T-helper 17 cell (primary cell): ENCODE measurements at places on chromosomes 11 and 22.

- no peak for DNase-seq
These were observed 32.2 kb downstream of the RPL3 start for GRCh38 chr22:39287076-39287725.

DNA sequence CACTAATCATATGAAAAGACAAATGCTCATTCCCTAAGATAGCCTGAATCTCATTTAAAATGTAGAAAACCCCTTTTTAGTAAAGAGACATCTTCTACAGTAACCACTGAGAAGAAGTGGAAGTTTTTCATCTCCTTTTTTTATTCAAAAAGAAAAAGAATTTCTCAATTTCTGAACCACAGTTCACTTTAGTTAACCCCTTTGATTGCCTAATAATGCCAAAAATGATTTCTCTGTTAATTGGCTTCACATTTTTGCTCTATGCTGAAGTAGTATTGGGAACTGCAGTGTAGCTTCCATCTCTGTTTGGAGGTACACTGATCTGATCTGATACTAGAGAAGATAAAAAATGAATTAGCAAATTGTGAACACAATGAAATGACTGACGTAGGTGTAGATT is 58.3 kb downstream of the CD44 start:
- DNase-seq, result no peak

- peak; percentile 41 for DNase-seq
These were observed 16.9 kb upstream of the RAC2 start for GRCh38 chr22:37260901-37261336.

- DNase-seq, result no peak
These were observed 1125.4 kb downstream of the DLG2 start for GRCh38 chr11:84501750-84502149.

GRCh38 chr11:2387266-2387987 is 10.3 kb downstream of the CD81 start:
- no peak for DNase-seq

DNA sequence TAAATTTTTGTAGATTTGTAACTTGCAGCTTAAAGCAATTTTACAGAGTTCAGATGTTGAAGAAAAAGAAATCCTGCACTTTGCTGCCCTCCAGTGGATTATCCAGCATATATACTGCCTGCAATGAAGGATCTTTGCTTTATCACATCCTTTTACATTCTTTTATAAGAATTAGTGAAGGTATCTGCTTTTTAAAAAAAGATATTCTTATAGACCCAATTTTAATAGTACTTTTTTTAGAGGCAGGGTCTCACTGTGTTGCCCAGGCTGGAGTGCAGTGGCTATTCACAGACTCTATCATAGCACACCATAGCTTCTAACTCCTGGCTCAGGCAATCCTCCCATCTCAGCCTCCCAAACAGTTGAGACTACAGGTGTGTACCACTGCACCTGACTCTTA is 60.7 kb downstream of the TTC17 start:
- no peak for DNase-seq

DNA sequence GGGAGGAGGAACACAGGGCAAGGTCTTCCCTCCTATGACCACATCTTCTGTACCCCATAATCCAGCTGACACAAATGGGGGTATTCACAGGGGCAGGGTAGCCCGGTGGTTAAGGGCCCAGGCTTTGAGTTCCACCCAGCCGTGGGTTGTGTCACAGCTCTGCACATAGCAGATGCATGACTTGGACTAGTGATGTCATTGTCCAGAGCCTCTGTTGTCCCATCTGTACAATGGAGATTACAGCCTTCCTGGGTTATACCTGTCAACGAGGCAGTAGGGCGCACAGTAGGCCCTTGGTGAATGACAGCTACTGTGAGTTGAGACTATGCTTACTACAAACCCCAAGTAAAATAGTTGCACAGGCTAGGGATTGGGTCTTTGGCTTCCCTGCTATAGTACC is 99.3 kb upstream of the CRYBB3 start:
- DNase-seq, result no peak

DNA sequence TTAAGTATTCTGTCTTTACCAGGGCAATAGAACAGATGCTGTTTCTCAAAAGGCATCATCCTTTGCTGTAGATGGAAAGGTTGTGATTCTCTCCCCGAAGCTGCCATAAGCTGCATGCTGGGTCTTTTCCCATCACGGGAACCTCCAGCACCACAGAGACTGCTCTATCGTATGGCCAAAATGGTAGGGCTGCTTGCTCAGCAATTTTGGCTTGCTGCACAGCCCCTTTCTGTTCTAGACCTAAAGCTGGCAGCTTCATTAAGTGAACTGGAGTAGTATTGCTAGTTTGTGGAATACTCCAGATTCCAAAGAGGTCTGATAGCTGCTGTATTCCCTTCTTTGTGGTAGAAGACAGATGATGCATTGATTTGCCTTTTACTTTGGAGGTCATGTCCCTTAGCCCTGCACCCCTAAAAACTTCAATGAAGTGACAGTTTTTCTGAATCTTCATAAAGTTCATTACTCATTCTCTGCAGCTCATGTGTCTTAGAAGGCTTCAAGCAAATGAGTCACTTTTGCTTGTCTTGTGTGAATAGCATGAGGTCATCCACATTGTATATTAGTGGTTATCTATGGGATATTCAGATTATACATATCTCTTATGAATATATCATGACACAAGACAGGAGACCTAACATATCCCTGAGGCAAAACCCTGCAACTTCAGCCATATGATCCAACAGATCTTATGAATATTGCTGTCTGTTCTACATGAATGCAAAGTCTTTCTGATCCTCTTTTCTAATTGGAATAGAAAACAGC is 245.3 kb downstream of the FAM76B start:
- no peak for DNase-seq

DNA sequence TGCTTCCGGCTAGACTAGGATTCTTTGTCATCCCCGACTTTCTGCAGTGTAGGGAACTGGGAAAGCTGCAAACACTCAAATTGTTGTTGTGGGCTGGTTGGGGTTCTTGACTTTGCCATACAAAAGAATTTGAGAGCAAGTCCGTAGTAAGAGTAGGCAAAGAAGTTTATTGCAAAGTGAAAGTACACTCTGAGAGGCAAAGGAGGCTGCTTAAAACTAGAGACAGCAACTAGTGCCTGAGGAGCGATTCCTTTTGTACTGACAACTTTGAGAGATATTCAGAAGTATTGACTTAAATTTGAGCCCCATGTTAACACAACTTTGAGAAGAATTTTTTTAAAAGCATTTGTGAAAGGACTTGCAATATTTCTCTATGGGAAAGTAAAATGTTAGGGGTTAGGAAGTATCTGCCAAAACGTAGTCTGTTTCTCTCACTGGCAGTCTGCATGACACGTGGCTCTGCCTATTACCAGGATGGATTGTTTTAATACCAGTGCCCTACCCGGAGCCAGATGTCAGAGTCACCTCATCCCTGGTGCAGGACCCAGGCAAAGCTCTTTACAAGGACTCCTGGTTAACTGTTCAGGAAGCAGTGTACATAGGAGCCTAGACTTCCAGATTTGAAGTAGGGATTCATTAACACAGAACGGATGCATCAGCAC is 85.0 kb upstream of the CLPB start:
- DNase-seq, result no peak

GRCh38 chr11:32008880-32009551 is 81.9 kb upstream of the RCN1 start:
- no peak for DNase-seq

GRCh38 chr11:14542324-14542723 is 22.1 kb upstream of the PSMA1 start:
- DNase-seq, result no peak

DNA sequence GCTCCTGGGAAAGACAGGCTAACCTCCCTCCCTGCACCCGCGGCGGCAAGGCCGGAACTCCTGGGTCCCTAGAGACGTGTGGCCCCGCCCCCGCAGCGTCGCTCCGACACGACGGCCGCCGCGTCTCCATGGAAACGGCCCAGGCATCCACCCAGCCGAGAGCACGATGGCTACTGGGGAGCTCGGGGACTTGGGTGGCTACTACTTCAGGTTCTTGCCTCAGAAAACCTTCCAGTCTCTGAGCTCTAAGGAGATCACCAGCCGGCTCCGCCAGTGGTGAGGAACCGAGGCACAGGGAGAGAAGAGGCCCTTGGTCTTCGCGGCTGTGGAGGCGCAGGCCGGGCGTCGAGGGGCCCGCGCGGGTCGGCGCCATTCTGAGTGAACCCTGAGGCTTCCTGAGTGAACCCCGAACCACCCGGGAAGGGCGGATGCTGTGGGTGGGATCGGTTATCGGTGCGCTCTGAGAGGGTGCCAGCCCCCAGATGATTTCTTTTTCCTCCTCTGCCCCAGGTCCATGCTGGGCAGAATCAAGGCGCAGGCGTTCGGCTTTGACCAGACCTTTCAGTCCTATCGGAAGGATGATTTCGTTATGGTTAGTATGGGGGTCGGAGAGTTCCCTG is at the start of gene CFAP300:
CFAP300 (plus strand) TSS at position 133 of the 620 bp plus-strand sequence; CDS start at position 167, 34 bp downstream.
- peak; percentile 12 for DNase-seq

- DNase-seq, result no peak
These were observed 55.0 kb upstream of the USP47 start for GRCh38 chr11:11786771-11787170.

DNA sequence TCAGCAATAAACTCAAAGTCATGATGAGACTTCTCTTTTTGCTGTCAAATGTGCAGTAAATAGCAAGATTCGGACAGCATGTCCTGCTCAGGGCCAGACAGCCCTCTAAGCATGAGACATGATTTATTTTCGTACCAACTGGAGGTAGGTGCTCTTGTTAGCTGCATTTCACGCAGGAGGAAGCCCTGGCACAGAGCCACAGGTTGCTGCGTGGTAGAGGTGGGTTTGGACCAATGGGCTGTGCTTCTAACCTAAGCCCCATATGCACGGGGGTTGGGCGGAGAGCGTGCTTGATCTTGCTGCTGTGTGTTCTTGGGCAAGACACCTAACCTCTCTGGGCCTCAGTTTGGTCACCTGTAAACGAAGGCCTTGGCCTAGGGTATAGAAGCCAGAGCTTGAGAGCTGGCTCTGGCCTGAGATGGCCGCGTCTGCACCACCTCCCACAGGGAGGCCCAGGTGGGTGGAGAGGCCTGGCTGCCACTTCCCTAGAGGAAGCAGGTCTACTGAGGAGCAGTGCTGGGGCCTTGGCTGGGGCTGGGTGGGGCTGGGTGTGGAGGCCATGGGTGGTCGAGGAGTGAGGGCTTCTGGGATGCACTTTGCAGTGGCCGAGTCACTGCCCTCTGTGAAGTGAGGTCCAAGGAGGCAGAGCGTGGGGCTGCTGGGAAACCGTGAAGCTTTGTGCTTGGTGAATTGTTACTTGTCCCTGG is 38.5 kb upstream of the GRAMD4 start:
- no peak for DNase-seq

- no peak for DNase-seq
These were observed 1.5 kb downstream of the PTPRJ start for GRCh38 chr11:47981667-47982404.

DNA sequence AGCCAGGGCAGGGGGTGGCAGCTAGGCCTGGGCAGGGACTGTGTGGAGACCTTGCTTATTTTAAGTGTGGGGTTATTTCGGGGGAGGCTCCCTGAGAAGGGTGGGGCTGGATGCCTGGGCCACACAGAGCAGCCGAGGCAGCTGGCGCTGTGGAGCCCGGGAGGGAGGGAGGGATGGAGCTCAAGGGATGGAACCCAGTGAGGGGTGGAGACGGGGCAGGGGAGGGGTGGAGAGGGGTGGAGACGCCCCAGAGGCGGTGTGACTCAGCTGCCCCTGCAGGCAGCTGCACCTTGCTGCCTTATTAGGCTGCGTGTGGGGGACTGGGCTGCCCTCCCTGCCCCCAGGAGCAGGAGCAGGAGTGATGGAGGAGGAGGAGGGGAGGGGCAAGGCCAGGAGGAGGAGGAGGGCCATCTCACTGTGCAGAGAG is 9.8 kb upstream of the TSSC4 start:
- DNase-seq, result no peak

DNA sequence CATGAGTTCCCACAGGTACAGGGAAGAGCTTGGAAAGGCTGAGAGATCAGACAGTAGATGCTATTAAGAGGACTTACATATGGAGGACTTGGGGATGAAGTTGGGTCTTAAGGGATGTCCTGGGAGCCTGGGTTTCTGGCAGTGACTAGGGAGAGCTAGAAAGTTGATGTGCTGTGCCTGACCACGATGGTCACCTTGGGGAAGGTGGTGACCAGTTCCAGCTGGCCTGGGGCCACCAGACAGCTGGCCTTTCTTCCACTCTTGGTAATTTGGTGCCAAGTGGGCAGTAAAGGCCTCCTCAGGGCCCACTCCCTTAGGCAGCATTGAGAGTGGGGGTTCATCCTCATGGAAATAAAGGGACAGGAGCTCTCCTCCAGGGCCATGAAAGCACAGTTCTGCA is 13.9 kb upstream of the CSF2RB start:
- DNase-seq, result no peak

GRCh38 chr11:82305123-82305522 is 428.5 kb downstream of the FAM181B start:
- DNase-seq, result no peak

GRCh38 chr11:122113836-122114825 is 1.9 kb downstream of the BLID start:
- DNase-seq, result no peak

GRCh38 chr11:61340979-61341378 is 8.0 kb downstream of the TKFC start:
- DNase-seq, result no peak

DNA sequence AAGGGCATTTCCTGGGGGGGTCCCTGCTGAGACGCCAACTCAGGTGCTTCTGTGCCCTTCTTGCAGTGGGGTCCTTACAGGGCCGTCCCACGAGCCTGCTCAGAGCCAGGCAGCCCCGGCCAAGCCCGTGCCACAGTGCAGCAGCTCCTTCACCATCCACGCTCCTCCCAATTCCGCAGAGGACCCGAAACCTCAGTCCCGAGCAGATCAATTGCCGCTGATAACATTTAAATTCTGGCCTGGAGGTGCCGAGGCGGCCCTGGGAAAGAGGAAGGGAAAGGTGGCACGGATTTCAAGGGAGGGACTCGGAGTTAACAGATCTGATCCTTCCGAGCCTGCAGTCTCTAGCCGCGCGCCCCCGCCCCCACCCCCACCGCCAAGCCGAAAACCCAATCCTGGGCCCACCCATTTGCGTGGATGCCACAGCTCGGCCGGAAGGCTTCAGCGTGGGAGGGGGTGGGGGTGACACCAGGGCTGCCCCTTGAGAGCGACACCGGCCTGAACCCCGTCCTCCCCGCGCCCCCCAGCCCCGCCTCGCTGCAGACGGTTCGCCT is 32.3 kb upstream of the JAM3 start:
- no peak for DNase-seq
